ENCODE measurements at places on chromosomes 16 and 17. TPM values are rescaled to one million over a fixed set of nuclear protein-coding genes. Genes with fewer than 3 reads are reported as not detected.

DNA sequence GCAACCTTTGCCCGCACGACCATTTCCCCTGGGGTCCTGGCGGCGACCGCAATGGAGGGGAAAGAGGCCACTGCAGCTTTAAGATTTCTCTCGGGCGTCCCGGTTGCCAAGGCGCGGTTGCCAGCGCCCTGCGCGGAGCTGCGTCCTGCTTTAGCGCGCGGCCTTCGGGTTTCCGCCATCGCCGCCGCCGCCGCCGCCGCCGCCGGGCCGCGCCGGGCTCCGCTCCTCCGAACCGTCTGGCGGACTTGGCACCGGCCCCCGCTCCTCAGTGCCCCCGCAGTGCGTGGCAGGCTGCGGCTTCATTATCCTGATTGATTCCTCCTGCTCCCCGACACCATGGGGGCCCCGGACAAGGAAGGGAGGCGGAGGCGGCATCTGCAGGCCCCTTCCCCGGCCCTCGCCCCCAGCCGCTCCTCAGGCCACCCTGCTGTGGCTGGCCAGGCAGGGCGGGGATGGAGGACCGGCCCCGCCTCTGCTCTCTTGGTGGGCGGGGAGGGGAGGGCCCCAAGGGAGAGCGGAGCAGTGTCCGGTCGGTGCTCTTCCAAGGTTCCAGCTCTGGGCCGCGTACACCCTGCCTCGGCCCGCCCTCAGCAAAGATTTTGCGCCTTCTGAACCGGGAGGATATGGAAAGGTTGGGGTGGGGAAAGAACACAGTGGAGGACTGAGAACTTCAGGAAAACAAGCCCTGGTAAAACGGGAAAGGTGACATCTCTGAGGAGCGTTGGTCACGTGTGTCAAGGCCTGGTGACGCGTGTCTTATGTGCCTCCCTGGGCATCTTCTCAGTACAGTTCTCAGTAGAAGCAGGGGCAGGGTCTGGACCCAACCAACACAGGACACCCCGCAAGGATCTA lies 34.0 kb downstream of the NEUROD2 start:
- peaks cover 4% of the 10 kb centered on the region for H3K27me3 ChIP-seq
- peaks cover 7% of the 10 kb centered on the region for H3K4me1 ChIP-seq
- H3K27ac ChIP-seq, result no peak overlapping the region
- peak overlapping the region; percentile 78 for H3K4me3 ChIP-seq
- H3K36me3 ChIP-seq, result peaks cover 34% of the 10 kb centered on the region

DNA sequence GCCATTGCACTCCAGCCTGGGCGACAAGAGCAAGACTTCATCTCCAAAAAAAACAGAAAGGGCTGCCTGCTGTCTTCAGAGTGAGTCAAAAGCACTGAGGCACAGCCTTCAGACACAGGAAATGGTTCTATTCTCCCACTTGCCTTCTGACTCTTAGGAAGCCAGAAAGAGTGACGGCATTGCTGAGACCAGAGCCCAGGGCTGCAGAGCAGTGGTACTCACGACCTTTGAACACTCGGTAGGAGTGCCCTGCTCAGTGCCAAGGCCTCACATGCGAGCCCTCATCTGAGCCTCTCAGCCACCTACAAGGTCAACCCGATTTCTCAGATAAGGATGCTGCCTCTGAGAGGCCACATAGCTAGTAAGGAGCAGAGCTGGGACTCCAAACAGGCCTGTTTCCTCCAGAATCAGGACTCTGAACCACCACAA lies 3.5 kb upstream of the ITGAE start:
- peaks cover 6% of the 10 kb centered on the region for H3K36me3 ChIP-seq
- peaks cover 19% of the 10 kb centered on the region for H3K4me1 ChIP-seq
- no peak overlapping the region for H3K4me3 ChIP-seq
- H3K27ac ChIP-seq, result peak overlapping the region; percentile 42
- DNase-seq, result peak; percentile 65

DNA sequence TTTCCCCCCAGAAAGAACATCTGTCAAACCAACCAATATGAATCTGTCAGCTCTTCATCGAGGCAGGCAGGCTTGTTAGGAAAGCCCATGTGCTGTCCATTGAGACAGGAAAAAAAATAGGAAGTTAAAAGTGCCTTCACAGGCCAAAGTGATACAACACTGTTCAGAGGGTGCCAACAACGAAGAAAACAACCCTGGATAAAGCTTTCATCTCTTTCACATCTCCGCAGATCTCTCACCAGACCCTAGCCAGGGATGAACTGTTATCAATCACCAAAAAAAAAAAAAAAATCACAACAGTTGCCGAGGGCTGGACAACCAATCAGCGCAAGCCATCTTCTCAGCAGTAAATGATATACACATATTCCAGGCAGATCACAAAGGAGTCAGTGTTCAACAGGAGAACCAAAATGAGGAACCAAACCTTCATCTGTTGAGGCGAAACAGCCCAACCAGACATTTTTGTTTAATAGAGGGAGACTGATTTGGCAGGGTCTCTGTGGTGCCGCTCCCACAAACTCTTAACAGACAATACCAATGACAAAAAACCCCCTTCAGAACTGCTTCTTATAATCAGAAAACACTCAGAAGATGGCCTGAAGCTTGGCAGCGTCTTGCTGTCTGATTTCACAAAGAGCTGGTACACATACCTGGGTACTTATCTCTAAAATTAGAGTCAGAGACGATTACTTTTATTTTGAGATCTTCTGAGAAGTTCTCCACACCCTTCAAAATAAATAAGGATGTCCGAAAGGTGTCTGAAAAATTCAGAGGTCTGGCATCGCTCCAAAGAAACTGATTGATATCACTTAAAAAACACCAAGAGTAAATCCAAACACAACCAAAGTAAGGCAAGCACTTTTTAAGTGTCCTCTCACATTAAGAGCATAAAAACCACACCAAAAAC lies 1.8 kb downstream of the MAP3K14 start:
- peak overlapping the region; percentile 93 for H3K4me3 ChIP-seq
- peak; percentile 50 for DNase-seq
- H3K27ac ChIP-seq, result peak overlapping the region; percentile 97
- H3K27me3 ChIP-seq, result no peaks in the 10 kb centered on the region
- peaks cover 56% of the 10 kb centered on the region for H3K36me3 ChIP-seq

DNA sequence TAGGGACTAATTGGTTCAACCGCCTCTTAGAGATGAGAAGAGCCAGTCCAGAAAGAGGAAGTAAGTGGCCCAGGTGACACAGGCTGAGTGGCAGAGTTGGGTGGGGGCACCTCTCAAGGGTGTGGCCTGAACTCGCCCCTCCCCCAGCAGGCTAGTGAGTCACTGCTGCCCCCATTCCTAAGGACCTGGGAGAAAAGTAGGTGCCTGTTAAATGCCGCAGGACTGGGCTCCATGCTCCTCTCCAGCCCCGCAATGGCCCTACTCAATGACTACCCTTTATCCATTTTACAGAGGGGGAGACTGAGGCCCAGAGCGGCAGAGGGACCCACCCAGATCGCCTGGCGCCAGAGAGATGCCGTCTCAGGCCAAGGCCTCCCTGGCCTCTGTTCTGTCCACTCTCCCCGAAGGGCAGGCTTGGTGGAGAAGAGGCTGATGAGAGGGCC lies 8.1 kb downstream of the TMEM235 start:
- DNase-seq, result no peak
- H3K36me3 ChIP-seq, result no peaks in the 10 kb centered on the region
- no peaks in the 10 kb centered on the region for H3K4me1 ChIP-seq
- H3K27me3 ChIP-seq, result no peaks in the 10 kb centered on the region
- no peak overlapping the region for H3K27ac ChIP-seq

DNA sequence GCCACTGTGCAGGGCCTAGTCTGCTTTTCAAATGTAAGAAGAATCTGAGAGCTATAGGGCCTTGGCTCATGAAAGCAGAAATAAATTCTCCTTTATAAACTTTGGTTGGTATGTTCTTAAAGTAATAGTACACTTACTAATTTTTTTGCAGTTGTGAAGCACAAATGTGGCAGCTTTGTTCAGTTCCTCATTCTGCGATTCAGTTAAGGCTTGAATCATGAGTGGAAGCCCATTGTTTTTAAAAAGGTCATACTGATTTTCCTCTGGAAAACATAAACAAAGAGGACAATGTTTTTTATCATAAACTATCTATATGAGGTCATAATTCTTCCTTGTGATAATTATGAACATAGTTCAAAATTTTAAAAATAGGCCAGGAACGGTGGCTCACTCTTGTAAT lies 23.6 kb upstream of the DYNC1LI2 start:
- H3K27ac ChIP-seq, result no peak overlapping the region
- H3K27me3 ChIP-seq, result no peaks in the 10 kb centered on the region
- no peaks in the 10 kb centered on the region for H3K4me1 ChIP-seq
- no peak overlapping the region for H3K4me3 ChIP-seq

DNA sequence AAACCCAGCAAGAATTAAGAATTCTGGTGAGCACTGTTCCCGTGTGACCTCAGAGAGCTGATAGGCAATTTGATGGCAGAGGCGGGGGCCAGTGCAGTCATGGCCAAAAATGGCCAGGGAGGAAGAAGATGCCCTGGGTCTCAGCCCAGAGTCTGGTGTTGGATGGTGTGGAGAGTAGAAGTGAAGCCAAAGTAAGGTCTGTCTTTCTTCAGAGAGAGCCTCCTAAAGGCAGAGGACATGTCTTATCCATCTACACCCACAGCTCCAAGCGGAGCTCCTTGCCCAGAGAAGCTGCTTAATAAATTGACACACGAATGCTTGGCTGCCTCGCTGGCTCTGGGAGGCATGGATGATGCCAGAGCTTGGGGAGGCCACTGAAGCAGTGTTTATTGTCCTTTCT lies 19.7 kb upstream of the ZNF652 start:
- H3K4me3 ChIP-seq, result no peak overlapping the region
- no peaks in the 10 kb centered on the region for H3K4me1 ChIP-seq
- H3K27ac ChIP-seq, result no peak overlapping the region
- H3K27me3 ChIP-seq, result no peaks in the 10 kb centered on the region

DNA sequence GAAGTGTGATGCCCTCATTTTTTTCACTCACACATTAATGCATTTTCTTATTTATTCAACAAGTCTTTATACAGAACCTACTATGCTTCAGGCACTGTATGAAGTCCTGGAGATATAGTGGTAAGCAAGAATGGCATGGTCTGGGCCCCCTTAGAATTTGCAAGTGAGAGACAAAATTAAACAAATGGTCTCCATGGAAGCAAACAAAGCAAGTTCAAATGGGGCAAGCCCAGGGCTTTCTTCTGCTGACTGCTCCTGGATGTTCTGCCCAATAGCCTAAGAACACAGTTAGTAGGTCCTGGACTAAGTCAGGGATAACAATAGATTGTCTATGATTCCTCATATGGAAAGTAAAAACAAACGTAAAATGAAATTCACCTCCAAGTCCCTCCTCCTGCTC lies 31.3 kb upstream of the DDX52 start:
- peaks cover 17% of the 10 kb centered on the region for H3K27me3 ChIP-seq
- no peak overlapping the region for H3K4me3 ChIP-seq
- H3K4me1 ChIP-seq, result no peaks in the 10 kb centered on the region
- no peak overlapping the region for H3K27ac ChIP-seq
- no peak for DNase-seq
- no peaks in the 10 kb centered on the region for H3K36me3 ChIP-seq

DNA sequence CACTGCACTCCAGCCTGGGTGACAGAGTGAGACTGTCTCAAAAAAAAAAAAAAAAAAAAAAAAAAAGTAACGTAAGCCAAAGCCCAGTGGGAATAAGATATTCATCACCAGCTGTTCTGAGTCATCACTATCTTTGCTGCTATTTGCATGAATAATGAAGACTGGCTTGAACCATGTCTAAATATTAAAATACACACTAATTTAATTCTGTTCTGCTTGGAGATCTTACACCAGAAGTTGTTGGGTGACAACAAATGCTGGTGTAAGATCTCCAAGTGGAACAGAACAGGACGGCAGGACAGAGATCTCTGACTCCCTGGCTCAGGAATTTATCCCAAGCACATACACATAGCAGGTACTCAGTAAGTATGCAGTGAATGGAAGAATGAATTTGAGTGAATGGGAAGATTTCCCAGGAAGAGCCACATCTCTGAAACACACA lies 19.6 kb downstream of the DNAH17 start:
- DNase-seq, result no peak
- no peaks in the 10 kb centered on the region for H3K36me3 ChIP-seq
- H3K4me1 ChIP-seq, result no peaks in the 10 kb centered on the region
- no peak overlapping the region for H3K4me3 ChIP-seq
- H3K27ac ChIP-seq, result no peak overlapping the region

Gene GAS2L2
- total RNA-seq, result not detected

Gene MAPK7
- total RNA-seq, result 17.2 TPM

Gene GPR142
- not detected for total RNA-seq

Gene SLC2A4
- 0.15 TPM for total RNA-seq

Gene BCL6B
- total RNA-seq, result 0.53 TPM

Gene ALOXE3
- total RNA-seq, result 0.12 TPM

Gene DNAAF8
- total RNA-seq, result not detected

Gene BRIP1
- total RNA-seq, result 14.1 TPM

Gene ACOX1
- 35.1 TPM for total RNA-seq

Gene FCSK
- 13.1 TPM for total RNA-seq
